ENCODE measurements at places on chromosomes 16 and 17. TPM values are rescaled to one million over a fixed set of nuclear protein-coding genes. Genes with fewer than 3 reads are reported as not detected.
A peak's percentile ranks its signal among the peaks of the same experiment; 100 is the strongest.

DNA sequence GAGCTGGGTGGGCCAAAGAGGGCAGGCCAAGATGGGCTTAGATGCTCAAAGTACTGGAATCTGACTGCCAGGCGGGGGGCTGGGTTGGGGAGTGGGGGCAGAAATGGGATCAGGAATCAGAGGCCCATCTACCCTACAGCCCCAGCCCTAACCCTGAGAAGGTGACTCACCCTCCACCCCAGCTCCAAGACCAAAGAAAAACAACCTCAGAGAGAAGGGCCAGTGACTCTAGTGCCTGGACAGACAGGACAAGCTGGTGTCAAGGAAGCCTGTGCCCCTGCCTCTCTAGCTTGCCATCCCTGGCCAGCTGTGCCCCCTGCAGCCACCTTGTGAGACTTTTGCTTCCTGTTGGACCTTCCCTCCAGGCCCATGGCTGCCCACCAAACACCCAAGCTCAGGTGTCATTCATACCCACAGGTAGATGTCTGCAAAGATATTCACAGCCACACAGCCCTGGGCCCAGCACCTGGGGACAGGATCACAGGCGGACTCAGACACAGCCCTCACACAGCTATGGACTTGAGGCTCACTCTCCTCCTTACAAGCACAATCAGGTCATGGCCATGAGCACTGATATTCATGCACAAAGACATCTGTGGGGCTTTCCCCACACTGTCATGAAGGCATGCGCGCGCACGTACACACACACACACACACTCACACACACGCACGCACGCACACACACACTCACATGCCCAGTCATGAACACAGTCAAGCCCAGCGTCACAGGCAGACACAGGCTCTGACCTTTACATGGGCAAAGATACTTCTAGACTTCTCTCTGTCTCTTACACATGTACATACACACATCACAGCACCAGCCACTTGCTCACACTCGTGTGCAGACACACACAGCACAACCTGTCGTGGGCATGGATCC is 2.8 kb downstream of the WNT3 start:
- no peak for DNase-seq

GRCh38 chr16:67017421-67017750 is 11.6 kb upstream of the CBFB start:
- no peak for DNase-seq

DNA sequence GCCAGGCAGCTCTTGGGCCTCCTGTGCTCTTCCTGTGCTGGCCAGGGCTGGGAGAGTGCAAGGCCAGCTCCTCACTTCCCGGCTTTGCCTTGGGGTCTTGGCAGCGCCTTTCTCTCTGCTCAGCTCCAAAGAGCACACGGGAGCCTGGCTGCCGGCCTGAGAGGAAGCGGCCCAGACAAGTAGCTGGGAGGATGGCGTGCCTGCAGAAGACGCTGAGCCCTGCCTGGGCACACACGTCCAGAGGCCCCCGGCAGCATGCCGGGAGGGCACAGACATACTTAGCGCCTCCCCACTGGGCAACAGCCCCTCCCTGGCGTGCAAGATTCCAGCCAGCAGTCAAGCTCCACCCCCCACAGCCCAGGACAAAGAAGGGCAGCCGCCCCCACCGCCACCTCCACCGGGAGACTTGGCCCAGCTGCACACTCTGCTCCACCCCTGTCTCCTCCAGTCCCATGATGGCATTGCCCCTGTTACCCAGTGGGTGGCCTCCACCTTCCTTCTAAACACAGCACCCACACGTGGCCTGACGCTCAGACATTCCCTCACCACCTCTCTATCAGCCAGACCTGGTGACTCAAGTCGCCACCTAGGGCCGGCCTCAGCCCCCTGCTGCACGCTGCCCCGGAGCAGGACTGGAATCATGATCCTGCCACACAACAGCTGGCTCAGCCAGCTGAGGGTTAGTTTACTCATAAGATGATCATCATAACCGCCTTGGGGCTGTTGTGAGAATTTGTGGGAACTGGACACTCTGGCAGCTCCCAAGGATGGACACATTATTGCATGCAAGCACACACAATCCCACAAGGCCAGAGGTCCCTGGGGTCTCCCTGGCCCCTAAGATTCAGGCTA is 12.4 kb downstream of the SGCA start:
- DNase-seq: peak; percentile 85

- DNase-seq: no peak
Observed at GRCh38 chr16:87538594-87538993, 45.8 kb upstream of the ZCCHC14 start.

RCVRN gene
- total RNA-seq: not detected

KRT24 gene
- not detected for total RNA-seq

Measured in dermis blood vessel endothelial cell (primary cell).